Ammon's horn (tissue), 1 donor: ENCODE measurements at places on chromosomes 5 and 9.

GRCh38 chr5:173624282-173624681 lies 7.8 kb upstream of the BOD1 start:
- no peak for DNase-seq

- DNase-seq: no peak
Observed at GRCh38 chr5:33400675-33401074, 40.1 kb upstream of the TARS1 start.

DNA sequence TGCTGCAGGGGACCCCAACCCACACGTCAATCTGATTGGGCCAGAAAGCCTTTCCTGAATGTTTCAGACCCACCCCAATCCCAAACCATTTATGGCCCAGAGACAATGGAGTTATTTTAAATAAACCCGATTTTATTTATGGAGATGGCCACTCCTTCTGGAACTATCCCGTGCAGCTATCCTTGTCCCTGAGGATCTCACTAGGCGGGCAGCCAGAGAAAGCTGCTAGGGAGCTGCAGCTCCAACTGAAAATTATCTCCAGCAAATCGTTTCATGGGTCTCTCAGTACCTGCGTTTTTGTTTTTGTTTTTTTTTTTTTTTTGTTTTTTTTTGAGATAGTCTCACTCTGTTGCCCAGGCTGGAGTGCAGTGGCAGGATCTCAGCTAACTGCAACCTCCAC lies 23.0 kb downstream of the C1QTNF2 start:
- DNase-seq: no peak

DNA sequence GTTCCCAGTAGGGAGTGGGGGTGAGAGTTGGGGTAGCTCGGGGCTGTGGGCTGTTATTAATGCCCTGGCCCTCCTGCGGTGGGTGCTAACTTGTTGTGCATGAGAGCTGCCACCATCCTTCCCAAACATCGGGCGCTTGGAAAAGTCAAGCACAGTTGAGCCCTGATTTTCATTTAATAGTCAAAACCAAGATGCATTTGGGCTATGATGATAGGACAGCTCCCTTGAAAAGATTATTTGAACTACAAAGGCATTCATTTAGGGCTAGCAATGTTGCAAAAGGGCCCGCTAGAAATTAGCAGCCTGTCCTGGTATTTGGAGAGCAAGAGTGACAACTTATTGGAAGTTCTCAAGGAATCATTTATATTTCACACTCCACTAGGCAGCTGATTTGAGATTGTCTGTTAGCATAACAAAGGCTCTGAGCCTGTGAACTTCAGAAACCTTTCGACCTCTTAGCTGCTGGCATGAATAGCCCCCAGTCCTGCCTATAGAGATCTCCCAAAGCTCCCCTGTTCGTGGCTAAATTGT lies 128.2 kb upstream of the TMEM161B start:
- DNase-seq: no peak

DNA sequence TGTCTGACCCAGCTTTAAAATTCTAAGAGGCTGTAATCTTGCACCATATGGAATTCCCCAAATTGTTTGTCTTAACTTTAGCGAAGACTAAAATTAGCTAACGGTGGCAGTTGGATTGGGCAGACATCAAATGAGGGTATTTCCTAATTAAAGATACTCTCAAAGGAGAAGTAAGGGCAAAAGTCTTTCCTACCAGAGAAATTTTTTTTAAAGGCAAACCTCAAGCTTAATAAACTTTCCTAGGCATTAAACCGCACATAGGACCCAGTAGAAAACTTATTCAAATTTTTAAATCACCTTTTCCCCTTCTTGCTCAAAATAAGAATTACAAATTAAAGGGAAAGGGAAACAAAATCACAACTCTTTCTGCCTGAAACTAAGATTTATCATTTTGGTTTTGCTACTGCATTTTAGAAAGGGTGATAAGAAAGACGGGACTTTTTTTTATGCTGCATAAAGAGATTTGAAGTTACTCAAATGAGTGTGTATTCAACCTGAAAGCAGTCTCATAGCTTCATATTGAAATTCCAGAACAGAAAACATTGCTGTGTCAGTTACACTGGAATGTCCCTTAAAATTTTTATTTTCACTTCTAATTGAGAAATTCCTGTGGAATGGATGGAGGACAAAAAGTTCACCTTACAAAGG lies 189.1 kb upstream of the PTGER4 start:
- DNase-seq: no peak
